Activated T-helper 17 cell treated with anti-CD3 and anti-CD28 coated beads, Interleukin-2, amount 50 U/mL, for 72 hours (primary cell): ENCODE measurements at places on chromosomes 6 and 20. TPM values are rescaled to one million over a fixed set of nuclear protein-coding genes. Genes with fewer than 3 reads are reported as not detected.

The DEFB115 gene
- not detected for total RNA-seq

The MRPL18 gene
- total RNA-seq: 61.9 TPM

The FOXQ1 gene
- not detected for total RNA-seq

The TP53TG5 gene
- total RNA-seq: 0.11 TPM

The OTOR gene
- total RNA-seq: not detected

The HCRTR2 gene
- total RNA-seq: not detected

The PCK1 gene
- not detected for total RNA-seq

The LHFPL5 gene
- total RNA-seq: 0.26 TPM

The CAP2 gene
- not detected for total RNA-seq

The FARS2 gene
- 48.3 TPM for total RNA-seq
